Dermis lymphatic vessel endothelial cell (primary cell): ENCODE measurements at places on chromosomes 11 and 22. TPM values are rescaled to one million over a fixed set of nuclear protein-coding genes. Genes with fewer than 3 reads are reported as not detected.

The SLC7A4 gene
- total RNA-seq: not detected in 2 replicates

The C11orf97 gene
- not detected in 2 replicates for total RNA-seq

The FDXACB1 gene
- 1.7 and 2.4 TPM in 2 replicates for total RNA-seq

The SMIM35 gene
- total RNA-seq: not detected in 2 replicates

The OR5I1 gene
- not detected in 2 replicates for total RNA-seq

The SLC5A1 gene
- 0.09 and 0.33 TPM in 2 replicates for total RNA-seq

The NXPE1 gene
- not detected in 2 replicates for total RNA-seq

The MIOX gene
- total RNA-seq: not detected in 2 replicates

The RCOR2 gene
- total RNA-seq: under 0.01 and 0.26 TPM in 2 replicates

The TM7SF2 gene
- total RNA-seq: 6.0 and 12.8 TPM in 2 replicates

The ARHGEF12 gene
- total RNA-seq: 160 and 173 TPM in 2 replicates

The SLC5A4 gene
- total RNA-seq: 3.1 and 5.7 TPM in 2 replicates

The OR5A1 gene
- total RNA-seq: under 0.01 TPM in 1 of 2 replicates, not detected in the other

The ELMOD1 gene
- 1.1 and 2.0 TPM in 2 replicates for total RNA-seq

The SESN3 gene
- 28.6 and 32.7 TPM in 2 replicates for total RNA-seq

The SNX32 gene
- 0.22 and 0.52 TPM in 2 replicates for total RNA-seq

The ABCG4 gene
- total RNA-seq: under 0.01 TPM in 2 replicates

The KIRREL3 gene
- total RNA-seq: not detected in 2 replicates

The ANGPTL5 gene
- 0.17 TPM in 1 of 2 replicates, not detected in the other for total RNA-seq

The CCDC89 gene
- total RNA-seq: not detected in 2 replicates

The SEC14L6 gene
- total RNA-seq: under 0.01 TPM in 1 of 2 replicates, not detected in the other

The C22orf39 gene
- 21.7 and 26.4 TPM in 2 replicates for total RNA-seq

The OR4A16 gene
- total RNA-seq: not detected in 2 replicates

The TMEM218 gene
- 21.6 and 21.8 TPM in 2 replicates for total RNA-seq

The CNGA4 gene
- under 0.01 TPM in 1 of 2 replicates, not detected in the other for total RNA-seq

The IL17RA gene
- total RNA-seq: 1.1 and 2.4 TPM in 2 replicates

The ZNF214 gene
- total RNA-seq: under 0.01 and 0.26 TPM in 2 replicates

The NUDT8 gene
- total RNA-seq: 3.6 and 5.4 TPM in 2 replicates

The PCNX3 gene
- total RNA-seq: 11.4 and 11.8 TPM in 2 replicates

The INSC gene
- 0.09 and 0.11 TPM in 2 replicates for total RNA-seq

The VSIG2 gene
- under 0.01 and 0.09 TPM in 2 replicates for total RNA-seq

The KCNJ1 gene
- 0.11 TPM in 1 of 2 replicates, not detected in the other for total RNA-seq

The TRIM34 gene
- total RNA-seq: 8.3 and 12.1 TPM in 2 replicates

The MISFA gene
- 0.34 and 0.98 TPM in 2 replicates for total RNA-seq

The AIP gene
- total RNA-seq: 101 TPM in 2 replicates

The CRYBB3 gene
- total RNA-seq: 0.11 and 0.17 TPM in 2 replicates

The UBQLN3 gene
- 0.09 TPM in 1 of 2 replicates, not detected in the other for total RNA-seq

The SHISAL1 gene
- total RNA-seq: under 0.01 TPM in 2 replicates

The TRIM51 gene
- not detected in 2 replicates for total RNA-seq

The CENPM gene
- 5.3 and 5.6 TPM in 2 replicates for total RNA-seq

The NOX4 gene
- total RNA-seq: 76.3 and 113 TPM in 2 replicates

The MMP13 gene
- not detected in 2 replicates for total RNA-seq
